Stimulated activated CD8-positive, alpha-beta memory T cell treated with anti-CD3 and anti-CD28 coated beads, Interleukin-15, amount 100 ng/mL, for 4 hours (primary cell): ENCODE measurements at places on chromosomes 2 and 18.

DNA sequence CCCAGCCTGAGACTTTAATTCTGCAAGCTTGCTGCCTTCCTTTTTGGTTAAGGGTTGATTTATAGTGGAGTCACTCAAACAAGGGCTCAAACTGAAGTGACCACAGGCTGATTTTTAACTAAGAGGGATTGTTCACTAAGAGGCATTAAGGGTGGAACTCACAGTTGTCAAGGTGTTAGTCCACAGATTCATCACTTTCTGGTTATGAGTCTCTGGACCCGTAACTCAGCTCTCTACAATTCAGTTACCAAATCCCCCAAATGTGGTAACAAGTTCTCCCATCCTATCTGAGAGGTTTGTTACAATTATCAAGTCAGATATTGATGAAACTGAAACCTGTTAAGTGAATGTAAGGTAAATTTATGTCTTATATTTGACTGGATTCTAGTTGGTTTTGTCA lies 185.9 kb upstream of the KLHL14 start:
- DNase-seq: no peak

- DNase-seq: no peak
Observed at GRCh38 chr2:51032751-51033330, 909 bp upstream of the NRXN1 start.

GRCh38 chr2:237449193-237449881 lies 35.4 kb upstream of the COL6A3 start:
- DNase-seq: no peak

GRCh38 chr18:13298262-13298661 lies 79.7 kb downstream of the LDLRAD4 start:
- no peak for DNase-seq

GRCh38 chr18:45876161-45876560 lies 50.7 kb downstream of the SIGLEC15 start:
- DNase-seq: no peak

GRCh38 chr2:11043245-11043644 lies 112.0 kb upstream of the SLC66A3 start:
- no peak for DNase-seq
